ENCODE measurements at places on chromosomes 3 and 15.

- peak; percentile 33 for DNase-seq
Measured at GRCh38 chr3:13700889-13701288, 152.0 kb downstream of the FBLN2 start.

DNA sequence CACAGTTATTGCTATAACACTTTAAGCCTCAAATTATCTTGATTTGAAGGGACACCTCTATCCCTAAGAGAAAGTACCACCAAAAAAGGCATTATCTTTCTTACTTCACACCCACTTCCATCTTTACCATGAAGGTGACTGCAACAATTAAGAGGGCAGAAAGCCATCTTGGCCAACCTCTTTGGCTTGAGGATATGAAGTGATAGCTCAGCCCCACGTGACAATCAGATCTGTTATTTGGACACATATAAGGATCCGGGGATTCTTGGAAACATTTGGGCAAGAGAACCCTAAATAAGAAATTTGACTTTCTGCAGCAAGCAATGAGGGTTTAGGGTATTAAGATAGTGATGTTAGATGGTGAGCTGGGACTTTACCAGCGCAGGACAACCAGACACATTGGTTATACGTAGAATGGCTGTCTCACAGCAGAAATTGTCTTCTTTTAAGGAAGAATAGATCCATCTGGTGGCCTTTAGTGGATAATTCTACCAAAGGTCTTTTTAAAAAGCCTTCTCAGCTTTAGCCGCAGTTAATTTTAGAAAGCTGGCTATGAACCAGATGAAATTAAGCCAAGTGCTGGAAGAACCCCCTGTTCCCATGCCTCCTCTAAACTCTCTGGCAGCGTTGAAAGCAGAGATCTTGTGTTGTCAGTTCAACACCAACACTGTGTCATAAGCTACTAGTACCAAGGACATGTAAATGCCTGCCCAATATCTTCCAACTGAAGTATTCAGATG, 12.3 kb downstream of the HCLS1 start:
- no peak for DNase-seq

GRCh38 chr3:58054652-58055051, 46.4 kb downstream of the FLNB start:
- DNase-seq = no peak

DNA sequence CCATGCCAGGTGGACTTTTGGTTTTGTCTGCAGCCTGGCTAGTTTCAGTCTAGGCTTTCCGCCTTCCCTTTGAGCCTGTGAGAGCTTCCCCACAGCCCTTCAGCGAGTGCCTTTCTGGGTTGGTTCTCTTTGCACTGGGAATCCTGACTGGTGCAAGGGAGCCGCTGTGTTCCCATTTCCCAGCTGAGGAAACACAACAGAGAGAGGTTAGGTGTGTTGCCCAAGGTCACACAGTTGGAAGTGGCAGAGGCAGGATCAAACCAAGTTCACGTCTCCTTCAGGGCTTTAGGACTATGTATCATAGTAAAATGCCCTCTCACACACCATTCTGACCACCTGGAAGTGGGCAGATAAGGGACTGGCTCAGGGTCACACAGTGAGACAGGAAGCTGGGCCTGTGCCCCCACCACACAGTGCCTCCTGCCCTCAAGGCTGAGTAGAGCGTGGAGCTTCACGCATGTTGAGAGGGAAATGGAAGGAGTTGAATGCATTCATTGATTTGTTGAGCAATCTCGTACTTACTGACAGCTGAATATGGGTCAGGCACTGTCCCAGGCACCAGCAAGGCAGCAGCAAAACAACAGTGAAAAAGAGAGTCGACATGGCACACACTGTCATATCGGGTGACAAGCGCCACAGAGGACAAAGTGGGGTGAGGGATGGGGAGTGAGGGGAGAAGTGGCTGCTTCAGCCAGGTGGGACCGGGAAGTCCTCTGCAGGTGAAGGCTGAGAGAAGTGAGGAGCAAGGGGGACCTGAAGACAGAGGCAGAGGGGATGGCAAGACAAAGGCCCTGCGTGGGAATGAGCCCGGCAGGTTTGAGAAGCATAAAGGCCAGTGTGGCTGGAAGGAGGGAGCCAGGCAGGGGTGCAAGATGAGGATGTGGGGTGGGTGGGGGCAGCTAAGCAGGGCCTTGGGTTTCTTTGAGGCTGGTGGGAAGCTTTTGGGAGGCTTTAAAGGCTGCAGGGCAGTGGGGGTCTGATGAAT, 12.3 kb upstream of the ANPEP start:
- DNase-seq = peak; percentile 36

DNA sequence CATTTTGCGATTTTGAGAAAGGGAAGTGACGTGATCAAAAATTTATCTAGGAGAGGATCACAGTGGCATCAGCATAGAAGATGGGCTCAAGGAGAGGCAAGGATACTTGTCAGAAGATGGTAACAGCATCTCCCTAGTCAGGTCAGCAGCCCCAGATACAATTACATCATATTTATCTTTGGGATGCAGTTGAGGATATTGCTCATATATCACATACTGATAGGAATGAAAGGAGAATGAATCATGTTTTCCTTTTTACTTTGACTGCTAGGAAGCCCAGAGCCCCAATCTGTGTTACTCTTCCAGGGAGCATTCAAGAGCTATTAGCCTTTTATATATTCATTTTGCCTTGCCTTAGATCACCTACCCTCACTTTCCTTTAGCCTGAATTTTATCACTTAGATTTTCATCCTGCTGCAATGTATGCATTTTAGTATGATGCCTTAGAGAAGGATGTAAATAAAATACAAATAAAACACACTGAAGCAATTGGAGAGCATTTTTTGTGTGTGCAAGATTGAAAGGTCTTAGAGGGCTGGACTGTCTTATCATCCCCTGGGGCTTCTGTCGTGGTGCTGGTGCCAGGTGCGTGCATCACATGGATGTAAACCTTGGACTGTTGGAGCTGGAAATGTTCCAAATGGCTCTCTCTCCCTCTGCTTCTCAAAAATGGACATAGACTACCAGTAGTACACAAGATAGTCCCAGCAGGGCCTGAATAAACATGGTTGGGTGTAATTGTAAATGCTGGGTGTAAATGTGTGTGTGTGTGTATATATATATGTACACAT, 40.3 kb downstream of the CORO2B start:
- no peak for DNase-seq

GRCh38 chr15:57301307-57301706, 75.0 kb upstream of the CGNL1 start:
- DNase-seq = no peak

All from upper lobe of right lung (tissue), 1 donor.